ENCODE measurements at places on chromosomes 3 and 15. TPM values are rescaled to one million over a fixed set of nuclear protein-coding genes. Genes with fewer than 3 reads are reported as not detected.

NMNAT3 gene
- total RNA-seq, result 1.9 TPM

GRCh38 chr3:40979962-40980361 lies 219.3 kb upstream of the CTNNB1 start:
- H3K4me3 ChIP-seq, result no peak overlapping the region
- H3K27me3 ChIP-seq, result peaks cover 5% of the 10 kb centered on the region
- DNase-seq, result no peak
- no peak overlapping the region for H3K27ac ChIP-seq
- no peaks in the 10 kb centered on the region for H3K4me1 ChIP-seq

DNA sequence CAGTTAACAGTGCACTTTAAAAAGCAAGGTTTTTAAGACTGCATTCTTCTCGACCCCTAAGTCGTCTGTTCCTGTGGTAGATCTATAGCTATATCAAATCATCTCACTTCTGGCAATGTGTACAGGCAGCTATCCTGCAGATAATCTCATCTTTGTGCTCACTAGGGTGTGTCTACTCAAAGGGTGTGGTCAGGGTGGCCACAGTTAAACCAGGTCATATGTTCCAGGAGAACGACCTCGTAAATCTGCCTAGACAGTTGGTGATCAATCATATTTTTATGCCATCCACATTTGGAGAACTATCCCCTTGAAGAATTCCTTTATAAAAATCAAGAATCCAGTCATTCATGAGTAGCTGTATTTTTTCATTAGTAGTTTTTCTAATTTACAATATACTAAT lies 3.0 kb downstream of the VEPH1 start:
- no peak for DNase-seq
- no peak overlapping the region for H3K27ac ChIP-seq
- no peaks in the 10 kb centered on the region for H3K4me1 ChIP-seq
- H3K36me3 ChIP-seq, result no peaks in the 10 kb centered on the region
- H3K27me3 ChIP-seq, result peaks cover 8% of the 10 kb centered on the region

DNA sequence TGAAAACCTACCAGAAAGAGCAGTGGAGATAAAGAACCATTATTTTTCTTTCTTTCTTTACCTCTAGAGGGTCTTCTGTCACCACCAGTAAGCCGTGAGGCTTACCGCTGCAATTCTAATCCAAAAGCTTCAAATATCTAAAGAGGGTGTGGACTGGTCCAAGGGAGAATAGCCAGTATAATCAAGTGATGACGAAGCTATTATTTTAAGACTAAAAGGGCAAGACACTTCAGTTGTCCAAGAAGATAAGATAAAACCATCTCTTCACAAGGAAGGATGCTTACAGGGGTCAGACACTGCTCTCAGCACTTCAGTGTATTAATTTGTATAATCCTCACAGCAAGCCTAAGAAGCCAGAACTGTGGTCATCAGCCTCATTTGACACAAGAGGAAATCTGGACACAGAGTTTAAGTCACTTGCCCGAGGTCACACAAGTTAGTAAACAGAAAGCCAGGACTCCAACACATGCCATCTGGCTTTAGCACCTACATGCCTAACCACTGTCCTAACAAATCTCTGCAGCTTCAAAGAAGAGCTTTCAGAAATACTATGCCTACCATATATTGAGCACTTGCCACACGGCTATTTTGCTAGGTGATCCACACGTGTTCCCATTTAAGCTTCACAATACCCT lies 14.6 kb downstream of the HDC start:
- no peak overlapping the region for H3K4me3 ChIP-seq
- H3K27ac ChIP-seq, result no peak overlapping the region
- no peak for DNase-seq
- H3K36me3 ChIP-seq, result no peaks in the 10 kb centered on the region
- H3K27me3 ChIP-seq, result no peaks in the 10 kb centered on the region
- no peaks in the 10 kb centered on the region for H3K4me1 ChIP-seq

- no peaks in the 10 kb centered on the region for H3K4me1 ChIP-seq
- no peak overlapping the region for H3K27ac ChIP-seq
- H3K36me3 ChIP-seq, result no peaks in the 10 kb centered on the region
- no peaks in the 10 kb centered on the region for H3K27me3 ChIP-seq
- H3K4me3 ChIP-seq, result no peak overlapping the region
- no peak for DNase-seq
Measured at GRCh38 chr3:127105587-127105986, 87.3 kb upstream of the PRR23E start.

- no peaks in the 10 kb centered on the region for H3K36me3 ChIP-seq
- H3K4me3 ChIP-seq, result no peak overlapping the region
- no peak for DNase-seq
- peaks cover 13% of the 10 kb centered on the region for H3K4me1 ChIP-seq
Measured at GRCh38 chr15:98070137-98070536, 109.6 kb downstream of the ARRDC4 start.

DNA sequence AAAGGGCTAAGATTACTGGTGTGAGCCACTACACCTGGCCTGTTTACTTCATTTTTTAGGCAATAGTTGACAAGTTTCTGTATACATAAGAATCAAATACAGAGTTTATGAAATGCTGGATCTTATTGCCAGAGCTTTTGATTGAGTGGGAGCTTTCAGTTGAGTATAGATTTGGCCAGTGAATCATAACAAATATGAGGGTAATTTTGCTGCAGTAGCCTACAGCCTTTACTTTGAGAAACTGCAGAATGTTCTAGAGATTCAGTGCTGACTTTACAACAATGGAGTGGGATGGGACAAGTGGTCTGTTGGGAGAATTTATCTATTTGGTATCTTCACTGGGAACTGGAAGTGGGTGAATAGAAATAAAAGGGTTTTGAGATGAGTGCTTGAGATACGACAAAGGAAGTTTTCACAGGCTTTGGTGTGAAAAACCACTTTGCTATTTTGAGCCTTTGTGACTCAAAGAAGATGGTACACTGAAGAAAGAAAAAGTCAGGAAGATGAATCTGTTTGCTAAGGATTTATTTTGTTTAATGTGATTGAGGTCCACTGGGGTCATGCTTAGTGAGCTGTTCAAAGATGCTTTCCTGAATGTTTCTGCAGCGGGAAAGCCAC lies 227.8 kb downstream of the UBE2E2 start:
- no peaks in the 10 kb centered on the region for H3K36me3 ChIP-seq
- peaks cover 13% of the 10 kb centered on the region for H3K27me3 ChIP-seq
- H3K4me3 ChIP-seq, result no peak overlapping the region
- H3K4me1 ChIP-seq, result no peaks in the 10 kb centered on the region

TUSC7 gene
- not detected for total RNA-seq

DNA sequence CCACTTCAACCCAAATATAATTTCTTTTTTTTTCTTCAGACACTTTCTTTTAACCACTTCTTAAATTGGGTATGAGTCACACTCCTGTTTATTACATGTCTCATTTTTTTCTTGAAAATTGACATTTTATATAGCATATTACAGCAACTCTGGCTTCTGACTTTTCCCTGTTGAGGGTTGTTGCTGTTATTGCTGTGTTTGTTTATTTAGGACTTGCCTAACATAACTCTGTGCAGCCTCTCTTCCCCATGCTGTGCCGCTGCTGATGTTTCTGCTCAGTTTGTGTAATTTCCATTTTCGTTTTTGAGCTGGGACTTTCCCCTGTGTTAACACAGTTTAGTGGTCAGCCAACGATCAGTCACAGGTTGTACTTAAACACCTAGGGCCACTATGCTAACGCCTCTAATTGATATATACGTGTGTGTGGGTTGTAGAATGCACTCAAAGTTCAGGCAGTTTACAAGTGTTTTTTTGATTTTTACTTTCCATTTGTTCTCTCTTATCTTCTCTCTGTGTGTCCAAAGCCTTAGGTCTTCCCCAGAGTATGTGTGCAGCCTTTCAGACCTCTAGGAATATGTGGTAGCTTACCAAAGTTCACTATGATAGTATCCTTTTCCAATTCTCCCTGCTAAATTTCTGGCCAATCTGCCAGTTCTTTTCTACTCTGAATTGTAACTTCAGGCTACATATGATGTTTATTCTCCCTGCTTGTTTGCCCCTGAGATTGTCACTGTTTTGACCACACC lies 337.2 kb downstream of the ZBTB20 start:
- no peak overlapping the region for H3K27ac ChIP-seq
- H3K36me3 ChIP-seq, result no peaks in the 10 kb centered on the region
- H3K4me3 ChIP-seq, result no peak overlapping the region
- DNase-seq, result no peak
